ENCODE measurements at places on chromosomes 1 and 21.
A peak's percentile ranks its signal among the peaks of the same experiment; 100 is the strongest.

DNA sequence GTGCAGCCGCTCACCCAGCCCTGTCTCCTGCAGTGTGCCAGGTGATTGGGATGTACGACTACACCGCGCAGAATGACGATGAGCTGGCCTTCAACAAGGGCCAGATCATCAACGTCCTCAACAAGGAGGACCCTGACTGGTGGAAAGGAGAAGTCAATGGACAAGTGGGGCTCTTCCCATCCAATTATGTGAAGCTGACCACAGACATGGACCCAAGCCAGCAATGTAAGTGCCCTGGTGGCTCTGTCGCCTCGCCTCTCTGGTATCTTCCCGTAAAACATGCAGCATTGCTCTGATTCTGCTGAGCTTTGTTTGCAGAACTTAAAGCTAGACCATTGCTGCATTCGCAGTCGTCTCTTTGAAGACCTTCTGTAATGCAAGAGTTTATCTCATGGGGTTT lies 79.2 kb downstream of the ATP5PO start:
- no peak overlapping the region for H3K4me3 ChIP-seq
- no peak for DNase-seq
- H3K27ac ChIP-seq: no peak overlapping the region

DNA sequence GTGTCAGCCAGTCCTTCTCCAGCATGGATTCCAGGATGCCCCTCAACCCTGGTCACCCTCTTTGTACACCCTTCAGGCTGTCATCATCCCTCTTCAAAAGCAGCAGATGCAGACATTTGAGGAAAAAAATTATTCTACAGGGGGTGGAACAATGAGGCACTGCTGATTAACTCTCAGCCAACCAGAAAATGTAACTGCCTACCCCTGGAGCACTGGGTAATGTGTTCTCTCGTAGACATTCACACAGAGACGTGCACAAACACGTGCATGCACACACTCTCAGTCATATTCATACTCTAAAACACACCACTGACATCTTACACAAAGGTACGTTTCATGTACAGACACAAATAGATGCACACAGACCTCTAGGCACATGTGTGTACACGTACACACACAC lies 175.4 kb downstream of the TRABD2B start:
- H3K27ac ChIP-seq: no peak overlapping the region
- H3K4me3 ChIP-seq: no peak overlapping the region
- H3K27me3 ChIP-seq: no peaks in the 10 kb centered on the region
- DNase-seq: no peak
- H3K4me1 ChIP-seq: peaks cover 83% of the 10 kb centered on the region
- H3K36me3 ChIP-seq: no peaks in the 10 kb centered on the region

DNA sequence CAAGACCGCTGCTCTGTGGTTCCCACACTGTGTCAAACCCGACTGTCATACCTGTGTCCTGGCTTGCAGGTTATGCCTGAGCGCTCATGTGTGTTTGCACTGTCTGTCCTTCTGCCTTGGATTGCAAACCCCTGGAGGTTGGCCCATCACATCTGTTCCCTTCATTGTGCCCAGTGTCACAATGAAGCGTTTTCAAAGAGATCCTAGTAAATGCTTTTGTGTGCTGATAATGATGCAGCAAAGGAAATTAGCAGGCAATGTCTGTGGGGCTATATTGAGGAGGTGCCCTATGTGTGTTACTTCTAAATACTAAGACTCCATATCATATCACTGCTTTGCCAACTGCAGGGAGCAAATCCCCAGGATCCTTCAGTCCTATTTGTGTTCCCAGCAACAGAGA lies 424.4 kb upstream of the NFIA start:
- H3K27me3 ChIP-seq: no peaks in the 10 kb centered on the region
- H3K4me3 ChIP-seq: no peak overlapping the region
- no peak for DNase-seq
- no peak overlapping the region for H3K27ac ChIP-seq

GRCh38 chr1:156601122-156601830 lies at the start of gene GPATCH4:
Gene GPATCH4, minus strand, starts transcription at chr1:156601479.
- peak within 1 kb of the TSS; percentile 57 for H3K27ac ChIP-seq
- H3K27me3 ChIP-seq: no peaks in the 10 kb centered on the region
- peak; percentile 50 for DNase-seq
- peak within 1 kb of the TSS; percentile 62 for H3K4me3 ChIP-seq
- H3K4me1 ChIP-seq: peaks cover 11% of the 10 kb centered on the region

GRCh38 chr1:97332716-97333115 lies 588.1 kb downstream of the DPYD start:
- H3K27ac ChIP-seq: no peak overlapping the region
- no peaks in the 10 kb centered on the region for H3K36me3 ChIP-seq
- no peaks in the 10 kb centered on the region for H3K27me3 ChIP-seq
- no peaks in the 10 kb centered on the region for H3K4me1 ChIP-seq
- no peak for DNase-seq
- no peak overlapping the region for H3K4me3 ChIP-seq

- H3K4me3 ChIP-seq: no peak overlapping the region
- H3K27me3 ChIP-seq: no peaks in the 10 kb centered on the region
- no peaks in the 10 kb centered on the region for H3K36me3 ChIP-seq
- H3K4me1 ChIP-seq: no peaks in the 10 kb centered on the region
- no peak for DNase-seq
These were observed 128.6 kb downstream of the LHX4 start for GRCh38 chr1:180358649-180359048.

- peak overlapping the region; percentile 77 for H3K27ac ChIP-seq
- no peak for DNase-seq
- peak overlapping the region; percentile 60 for H3K4me3 ChIP-seq
- H3K4me1 ChIP-seq: peaks cover 13% of the 10 kb centered on the region
- H3K36me3 ChIP-seq: no peaks in the 10 kb centered on the region
- no peaks in the 10 kb centered on the region for H3K27me3 ChIP-seq
These were observed 8.5 kb upstream of the ARHGAP29 start for GRCh38 chr1:94245747-94246438.

GRCh38 chr1:13817906-13818305 lies 117.9 kb downstream of the PRDM2 start:
- no peak for DNase-seq
- H3K27ac ChIP-seq: no peak overlapping the region
- no peaks in the 10 kb centered on the region for H3K36me3 ChIP-seq

DNA sequence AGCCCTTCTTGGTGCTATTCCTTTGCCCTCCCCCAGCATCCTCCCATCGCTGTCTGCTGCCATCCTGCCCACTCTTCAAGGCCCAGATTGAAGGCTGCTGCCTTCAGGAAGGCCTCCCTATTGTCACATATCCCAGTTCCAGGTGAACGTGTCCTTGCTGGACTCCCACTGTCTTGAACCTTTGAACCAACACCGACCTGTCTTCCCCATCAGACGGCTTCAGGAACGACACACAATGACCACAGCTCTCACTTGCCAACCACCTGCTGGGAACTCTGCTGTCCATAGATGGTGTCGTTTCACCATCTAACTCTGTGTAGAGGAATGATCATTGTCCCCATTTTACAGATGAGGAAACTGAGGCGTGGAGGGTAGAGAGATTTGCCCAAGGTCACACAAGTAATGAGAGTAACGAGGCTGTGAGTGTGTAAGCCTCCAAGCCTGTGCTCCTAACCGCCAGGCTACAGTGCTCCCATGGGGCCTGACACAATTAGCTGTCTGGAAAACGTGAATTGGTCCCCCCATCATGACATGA lies 9.9 kb upstream of the PLEKHG5 start:
- H3K36me3 ChIP-seq: no peaks in the 10 kb centered on the region
- peak overlapping the region; percentile 47 for H3K27ac ChIP-seq
- DNase-seq: no peak
- H3K27me3 ChIP-seq: no peaks in the 10 kb centered on the region
- no peaks in the 10 kb centered on the region for H3K4me1 ChIP-seq

DNA sequence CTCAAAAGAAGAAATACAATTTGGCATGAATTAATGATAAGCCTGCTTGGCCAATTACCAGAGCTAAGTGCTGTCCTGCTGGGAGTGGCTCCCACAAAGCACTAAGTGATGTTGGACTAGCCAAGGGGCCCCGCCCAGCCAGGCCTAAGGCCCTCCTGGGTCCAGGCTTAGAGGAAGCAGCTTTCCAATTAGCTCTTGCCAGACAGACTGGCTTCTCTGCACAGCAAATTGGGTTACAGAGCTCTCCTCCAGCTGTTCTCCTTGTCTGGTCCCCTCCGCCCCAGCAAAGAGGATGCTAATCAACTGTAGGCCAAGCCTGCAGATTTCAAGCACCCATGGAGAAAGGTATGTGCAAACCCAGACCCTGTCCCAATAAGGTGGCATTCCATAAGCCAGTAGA lies 151.9 kb downstream of the DMRTA2 start:
- no peaks in the 10 kb centered on the region for H3K27me3 ChIP-seq
- H3K4me1 ChIP-seq: no peaks in the 10 kb centered on the region
- no peak overlapping the region for H3K4me3 ChIP-seq

GRCh38 chr1:228197555-228198147 lies 10.2 kb upstream of the OBSCN start:
- no peak overlapping the region for H3K27ac ChIP-seq
- no peak overlapping the region for H3K4me3 ChIP-seq
- no peaks in the 10 kb centered on the region for H3K4me1 ChIP-seq
- H3K27me3 ChIP-seq: no peaks in the 10 kb centered on the region

GRCh38 chr1:179025975-179026812 lies 500 bp downstream of the FAM20B start:
- H3K27me3 ChIP-seq: no peaks in the 10 kb centered on the region
- no peaks in the 10 kb centered on the region for H3K36me3 ChIP-seq
- H3K27ac ChIP-seq: peak overlapping the region; percentile 92
- H3K4me3 ChIP-seq: peak overlapping the region; percentile 99
- no peaks in the 10 kb centered on the region for H3K4me1 ChIP-seq
- peak; percentile 26 for DNase-seq

- no peaks in the 10 kb centered on the region for H3K27me3 ChIP-seq
- no peak overlapping the region for H3K4me3 ChIP-seq
These were observed 106.3 kb upstream of the TMEM51 start for GRCh38 chr1:15047237-15047636.

GRCh38 chr1:10947691-10948462 lies 64.6 kb upstream of the TARDBP start:
- no peak overlapping the region for H3K27ac ChIP-seq
- no peak overlapping the region for H3K4me3 ChIP-seq
- no peak for DNase-seq
- H3K27me3 ChIP-seq: no peaks in the 10 kb centered on the region
- peaks cover 8% of the 10 kb centered on the region for H3K4me1 ChIP-seq
- H3K36me3 ChIP-seq: no peaks in the 10 kb centered on the region

DNA sequence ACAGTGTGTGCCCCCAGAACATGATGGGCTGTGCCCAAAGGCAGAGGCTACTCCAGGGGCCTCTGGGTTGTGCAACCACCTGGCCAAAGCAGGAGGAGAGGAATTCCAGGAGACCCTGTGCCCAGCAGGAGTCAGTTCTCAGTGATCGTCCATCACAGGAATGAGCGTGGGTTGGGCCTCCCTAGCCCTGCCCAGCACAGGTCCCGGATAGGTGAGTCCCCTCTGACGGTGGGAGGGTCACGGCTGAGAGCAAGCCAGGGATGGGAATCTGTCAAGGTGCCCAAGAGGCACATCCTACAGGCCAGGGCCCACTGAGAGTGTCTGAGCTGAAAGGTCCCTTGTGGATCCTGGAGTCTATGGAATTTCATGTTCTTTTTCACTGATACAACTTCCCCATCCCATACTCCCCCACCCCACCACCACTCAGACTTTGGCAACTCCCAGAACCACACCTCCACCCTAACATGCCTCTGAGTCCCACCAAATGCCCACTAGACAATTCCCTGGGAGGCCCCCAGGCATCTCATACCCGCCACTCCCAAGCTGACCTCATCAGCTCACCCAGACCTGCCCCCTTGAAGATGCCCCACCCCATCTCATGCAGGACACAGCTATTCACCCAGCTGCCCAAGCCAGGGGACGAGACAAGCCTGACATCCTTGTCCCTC lies 3.1 kb downstream of the GJB4 start:
- no peak for DNase-seq
- H3K36me3 ChIP-seq: no peaks in the 10 kb centered on the region
- H3K4me1 ChIP-seq: no peaks in the 10 kb centered on the region
- no peaks in the 10 kb centered on the region for H3K27me3 ChIP-seq
- no peak overlapping the region for H3K4me3 ChIP-seq

DNA sequence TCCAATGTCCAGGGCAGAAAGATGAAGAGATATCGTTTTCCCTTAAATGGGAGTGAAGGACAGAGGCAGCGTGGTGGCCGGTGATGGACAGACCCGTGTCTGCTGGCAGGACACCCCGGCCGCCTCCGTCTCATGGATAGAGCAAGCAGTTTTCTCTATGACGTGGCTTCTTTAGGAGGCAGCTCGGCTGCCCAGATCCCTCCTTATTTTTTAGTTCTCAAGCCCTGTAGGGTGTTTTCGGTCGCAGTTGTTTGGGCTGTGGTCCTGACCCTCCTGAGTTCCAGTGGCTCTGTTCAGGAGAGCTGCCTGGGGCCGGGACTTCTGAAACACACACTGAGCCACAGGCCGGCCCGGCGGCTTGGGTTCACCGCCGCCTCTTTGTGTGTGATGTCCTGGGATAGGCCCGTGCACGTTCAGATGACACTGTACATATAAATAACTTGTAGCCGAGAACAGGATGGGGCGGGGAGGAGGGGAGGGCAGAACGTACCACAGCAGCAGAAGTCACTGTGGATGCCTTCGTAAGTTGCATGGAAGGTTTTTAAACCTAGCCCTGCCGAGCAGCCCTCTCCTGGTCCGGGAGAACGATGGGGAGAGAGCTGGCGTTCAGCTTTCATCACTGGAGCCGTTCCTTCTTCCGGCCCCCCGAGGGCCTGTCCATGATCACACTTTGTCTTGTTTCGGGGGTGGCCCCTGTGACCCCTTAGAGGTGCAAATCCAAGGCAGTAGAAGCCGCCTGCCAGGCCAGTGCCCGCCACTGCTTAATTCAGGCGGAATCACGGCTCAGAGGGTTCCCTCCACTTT lies 65.2 kb downstream of the SIK1 start:
- DNase-seq: no peak
- H3K4me1 ChIP-seq: no peaks in the 10 kb centered on the region
- peak overlapping the region; percentile 58 for H3K27ac ChIP-seq
- no peaks in the 10 kb centered on the region for H3K27me3 ChIP-seq

DNA sequence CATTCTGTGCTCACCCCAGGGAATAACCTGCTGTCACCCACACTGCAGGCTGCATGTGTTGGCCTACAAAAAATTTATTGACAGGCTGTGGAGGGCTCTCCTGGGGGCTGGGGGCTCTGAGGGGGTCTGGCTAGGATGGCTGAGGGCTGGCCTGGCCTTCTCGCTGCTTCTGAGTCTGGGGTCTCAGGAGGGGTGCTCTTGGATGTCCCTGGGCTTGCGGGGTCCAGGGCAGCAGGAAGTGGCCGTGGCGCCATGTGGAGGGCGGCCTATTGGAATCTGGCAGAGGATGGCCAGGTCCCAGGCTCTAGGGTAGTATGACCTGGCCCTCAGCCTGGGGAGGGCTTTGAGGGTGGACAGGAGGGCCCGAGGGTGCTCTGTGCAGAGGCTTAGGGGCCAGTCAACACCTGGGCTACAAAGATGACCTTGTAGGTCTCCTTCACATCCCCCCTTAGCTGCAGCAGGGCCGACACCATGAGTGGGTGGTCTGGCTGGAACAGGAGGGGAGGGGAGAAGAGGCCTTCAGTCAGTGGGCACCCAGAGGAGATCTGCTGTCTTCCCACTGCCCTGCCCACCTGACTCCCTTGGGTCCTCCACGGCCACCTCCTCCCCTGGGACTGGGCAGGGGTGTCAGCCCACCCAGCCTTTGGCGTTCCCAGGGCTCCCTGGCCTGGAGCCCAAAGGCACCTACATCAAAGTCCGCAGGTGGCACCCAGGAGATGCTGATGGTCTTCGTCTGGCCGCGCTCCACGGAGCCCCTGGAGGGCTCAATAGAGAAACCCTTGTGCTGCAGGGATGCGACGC lies 3.0 kb upstream of the TMEM52 start:
- peaks cover 9% of the 10 kb centered on the region for H3K4me1 ChIP-seq
- no peak overlapping the region for H3K27ac ChIP-seq
- H3K36me3 ChIP-seq: no peaks in the 10 kb centered on the region
- DNase-seq: no peak
- no peak overlapping the region for H3K4me3 ChIP-seq

Measured in tibial nerve (tissue), 4 donors.